Sigmoid colon (tissue), 7 donors: ENCODE measurements at places on chromosomes 6 and 20. TPM values are rescaled to one million over a fixed set of nuclear protein-coding genes. Genes with fewer than 3 reads are reported as not detected.

- H3K27me3 ChIP-seq: no peaks in the 10 kb centered on the region
- peaks cover 20% of the 10 kb centered on the region for H3K36me3 ChIP-seq
- H3K4me1 ChIP-seq: no peaks in the 10 kb centered on the region
- H3K27ac ChIP-seq: no peak overlapping the region
Observed at GRCh38 chr6:558089-558488, 98.8 kb downstream of the HUS1B start.

DNA sequence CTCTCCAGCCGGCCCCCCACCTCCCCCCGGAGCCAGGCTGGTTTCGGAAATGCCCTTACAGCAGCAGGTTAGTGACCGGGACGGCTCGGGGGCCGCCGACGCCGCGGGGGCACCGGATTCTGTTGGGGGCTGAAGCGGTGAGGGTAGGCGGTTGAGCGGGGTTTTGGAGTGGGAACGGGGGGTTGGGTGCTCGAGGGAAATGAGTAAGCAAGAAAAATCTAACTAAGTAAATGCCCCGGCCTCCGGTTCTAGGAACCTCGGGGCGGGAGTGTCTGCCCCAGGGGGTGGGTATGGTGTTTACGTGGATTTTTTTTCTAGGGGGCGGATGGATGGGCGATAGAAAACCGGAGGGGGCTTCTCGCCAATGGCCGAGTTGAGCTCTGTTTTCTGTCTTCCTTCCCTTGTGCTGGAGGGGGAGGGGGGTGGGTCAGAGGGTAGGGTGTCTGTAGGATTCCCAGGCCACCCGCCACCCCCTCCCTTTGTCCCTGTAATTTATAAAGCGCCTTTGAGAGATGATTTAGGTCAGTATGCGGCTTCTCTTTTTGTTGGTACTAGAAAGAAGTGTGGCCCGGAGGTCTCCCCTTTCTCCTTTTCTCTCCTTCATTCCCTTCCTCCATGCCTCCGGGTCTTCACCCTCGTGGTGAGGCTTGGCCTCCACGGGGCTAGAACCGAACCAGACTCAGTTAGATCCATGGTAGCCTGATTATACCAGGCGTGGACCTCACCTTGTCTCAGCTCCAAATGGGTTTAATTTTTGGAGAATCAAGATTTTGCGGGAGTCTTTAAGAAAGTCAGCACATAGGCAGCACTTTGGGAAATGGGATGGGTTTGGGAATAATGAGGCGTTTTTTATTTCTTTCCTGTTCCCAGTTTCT is 2.3 kb downstream of the E2F3 start:
- peak overlapping the region; percentile 90 for H3K4me3 ChIP-seq
- no peak for DNase-seq
- no peaks in the 10 kb centered on the region for H3K4me1 ChIP-seq
- H3K27ac ChIP-seq: peak overlapping the region; percentile 87

DNA sequence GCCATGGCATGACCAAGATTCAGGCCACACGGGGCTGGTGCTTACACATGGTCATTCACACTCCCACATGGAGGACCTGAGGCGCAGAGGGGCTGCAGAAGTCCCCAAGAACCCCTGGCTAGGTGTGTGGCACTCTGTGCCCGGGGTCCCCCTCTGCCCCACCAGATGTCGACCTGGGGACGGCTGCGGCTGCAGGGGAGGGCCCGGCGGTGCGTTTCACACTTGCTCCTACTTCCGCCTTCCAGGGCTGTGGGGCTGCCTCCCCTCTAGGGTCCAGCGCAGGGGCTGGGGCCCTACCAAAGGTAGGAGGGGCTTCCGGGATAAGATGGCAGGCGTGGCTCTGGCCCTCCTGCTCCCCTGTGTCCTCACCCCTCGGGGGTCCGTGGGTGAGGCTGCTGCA is 81.1 kb upstream of the SLCO4A1 start:
- no peak for DNase-seq
- peaks cover 77% of the 10 kb centered on the region for H3K4me1 ChIP-seq

GRCh38 chr6:21883595-21884328 is 290.2 kb downstream of the SOX4 start:
- no peak overlapping the region for H3K27ac ChIP-seq
- no peak overlapping the region for H3K4me3 ChIP-seq
- H3K36me3 ChIP-seq: no peaks in the 10 kb centered on the region

GRCh38 chr20:46255440-46256104 is 52.7 kb downstream of the CDH22 start:
- peak; percentile 77 for DNase-seq
- no peaks in the 10 kb centered on the region for H3K36me3 ChIP-seq
- peaks cover 21% of the 10 kb centered on the region for H3K27me3 ChIP-seq

- no peaks in the 10 kb centered on the region for H3K4me1 ChIP-seq
- H3K27ac ChIP-seq: no peak overlapping the region
- no peak overlapping the region for H3K4me3 ChIP-seq
- DNase-seq: no peak
- H3K27me3 ChIP-seq: no peaks in the 10 kb centered on the region
- H3K36me3 ChIP-seq: no peaks in the 10 kb centered on the region
Observed at GRCh38 chr20:61163031-61163430, 89.0 kb upstream of the CDH4 start.

GRCh38 chr20:40986774-40987173 is 41.8 kb upstream of the TOP1 start:
- no peaks in the 10 kb centered on the region for H3K36me3 ChIP-seq
- H3K4me1 ChIP-seq: no peaks in the 10 kb centered on the region
- no peak overlapping the region for H3K4me3 ChIP-seq
- H3K27ac ChIP-seq: no peak overlapping the region

GRCh38 chr6:188821-189655 is 103.2 kb upstream of the DUSP22 start:
- H3K27ac ChIP-seq: no peak overlapping the region
- H3K27me3 ChIP-seq: no peaks in the 10 kb centered on the region
- no peak overlapping the region for H3K4me3 ChIP-seq
- no peaks in the 10 kb centered on the region for H3K36me3 ChIP-seq
- peaks cover 13% of the 10 kb centered on the region for H3K4me1 ChIP-seq

KIAA1755 gene
- total RNA-seq: 13.9 TPM

MLN gene
- total RNA-seq: not detected

MAS1 gene
- not detected for total RNA-seq

JPH2 gene
- 52.0 TPM for total RNA-seq

SLC22A23 gene
- 16.9 TPM for total RNA-seq

COX4I2 gene
- not detected for total RNA-seq

TRIM26 gene
- total RNA-seq: 34.2 TPM

STMND1 gene
- total RNA-seq: not detected

MYL9 gene
- total RNA-seq: 1,167 TPM

KCNS1 gene
- total RNA-seq: not detected
